ENCODE measurements at places on chromosomes 5 and 9.

- peak; percentile 37 for DNase-seq
Observed at GRCh38 chr9:38417003-38417945, 7.0 kb downstream of the IGFBPL1 start.

DNA sequence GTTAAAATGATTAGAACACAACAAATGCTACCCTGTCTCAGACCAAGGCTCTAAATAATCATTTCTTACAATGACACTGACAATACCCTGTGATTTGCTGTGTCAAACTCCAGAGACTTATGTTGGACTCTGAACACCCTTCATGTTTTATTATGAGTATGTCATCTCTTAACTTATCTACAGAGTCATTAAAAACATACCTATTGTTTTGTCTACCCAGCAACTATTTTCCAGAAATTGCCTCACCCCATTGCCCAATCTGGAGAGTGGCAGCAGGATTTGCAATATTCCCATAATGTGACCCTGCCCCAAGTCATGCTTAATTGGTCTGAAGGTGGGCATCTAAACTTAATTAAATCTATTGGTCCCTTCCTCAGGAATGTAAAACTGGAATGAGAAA is 23.0 kb upstream of the KIF2A start:
- no peak for DNase-seq

GRCh38 chr5:17088051-17088450 is 129.4 kb upstream of the BASP1 start:
- DNase-seq, result no peak

DNA sequence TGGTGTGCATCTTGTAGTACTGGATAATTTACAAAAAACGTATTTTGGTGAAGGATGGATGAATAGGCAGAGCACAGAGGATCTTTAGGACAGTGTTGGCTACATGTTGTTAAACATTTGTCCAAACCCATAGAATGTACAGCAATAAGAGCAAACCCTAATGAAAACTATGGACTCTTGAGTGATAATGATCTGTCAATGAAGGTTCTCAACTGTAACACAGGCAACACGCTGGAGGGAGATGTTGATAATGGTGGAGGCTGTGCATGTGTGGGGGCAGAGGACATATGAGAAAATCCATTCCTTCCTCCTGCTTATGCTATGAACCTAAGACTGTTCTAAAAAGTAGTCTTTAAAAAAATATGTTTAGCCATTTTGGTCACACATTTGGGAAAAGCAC is 194.0 kb downstream of the FER start:
- DNase-seq, result no peak

DNA sequence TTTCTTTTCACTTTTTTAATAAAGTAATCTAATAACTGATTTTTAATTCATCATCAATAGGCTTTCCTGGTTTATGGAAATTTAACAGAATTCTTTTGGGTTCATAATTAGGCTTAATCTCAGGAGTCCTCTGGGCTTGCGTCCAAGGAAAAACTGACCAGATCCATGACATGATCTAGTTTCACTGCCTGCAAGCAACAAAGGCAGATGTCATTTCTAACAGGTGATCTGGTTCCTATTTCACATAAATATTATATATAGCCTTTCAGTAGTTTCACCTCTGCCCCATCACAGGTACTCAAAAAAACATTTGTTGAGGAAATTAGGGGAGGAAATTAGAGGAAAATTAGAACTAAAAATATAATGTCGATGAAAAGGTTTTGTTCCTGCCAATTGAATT is 126.4 kb downstream of the FBXL17 start:
- DNase-seq, result peak; percentile 35

GRCh38 chr5:32777222-32777621 is 66.1 kb downstream of the NPR3 start:
- no peak for DNase-seq

DNA sequence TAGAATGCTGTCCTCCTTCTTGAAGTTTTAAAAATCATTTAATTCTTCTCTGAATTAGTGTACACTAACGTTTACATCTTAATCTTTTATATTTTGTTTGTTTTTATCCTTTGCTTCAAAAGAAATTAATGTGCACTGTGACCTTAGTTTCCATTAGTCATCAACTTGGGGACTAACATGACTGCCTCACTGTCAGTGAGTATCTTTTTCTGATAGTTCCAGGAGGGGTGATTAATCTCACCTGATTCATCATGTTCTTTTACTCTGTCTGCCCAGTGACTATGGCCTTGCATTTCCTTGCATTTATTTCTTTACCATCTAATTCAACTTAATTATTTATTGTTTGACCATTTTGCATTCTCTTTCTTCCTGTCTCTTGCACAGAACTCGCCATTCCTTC is 33.4 kb upstream of the NR3C1 start:
- DNase-seq, result no peak

- no peak for DNase-seq
Observed at GRCh38 chr5:44626846-44627245, 181.9 kb upstream of the MRPS30 start.

DNA sequence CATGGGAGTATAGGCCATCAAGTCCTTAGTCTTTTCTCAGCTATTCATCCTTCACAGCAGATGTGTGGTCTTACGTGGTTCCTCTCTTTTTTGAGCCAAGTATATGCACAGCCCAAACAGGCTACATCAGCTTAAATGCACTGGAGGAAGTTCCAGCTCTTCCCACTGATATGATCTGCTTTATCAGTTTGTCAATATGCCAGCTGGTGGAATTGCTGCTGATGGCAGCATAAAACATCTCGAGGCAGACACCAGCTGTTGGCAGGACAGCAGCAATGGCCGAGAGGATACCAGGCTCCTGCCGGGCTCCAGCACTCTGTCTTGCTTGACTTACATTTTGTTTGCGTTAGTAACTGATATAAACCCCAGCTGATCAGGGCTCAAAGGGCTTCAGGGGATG is 143.4 kb downstream of the TENT4A start:
- DNase-seq, result no peak

DNA sequence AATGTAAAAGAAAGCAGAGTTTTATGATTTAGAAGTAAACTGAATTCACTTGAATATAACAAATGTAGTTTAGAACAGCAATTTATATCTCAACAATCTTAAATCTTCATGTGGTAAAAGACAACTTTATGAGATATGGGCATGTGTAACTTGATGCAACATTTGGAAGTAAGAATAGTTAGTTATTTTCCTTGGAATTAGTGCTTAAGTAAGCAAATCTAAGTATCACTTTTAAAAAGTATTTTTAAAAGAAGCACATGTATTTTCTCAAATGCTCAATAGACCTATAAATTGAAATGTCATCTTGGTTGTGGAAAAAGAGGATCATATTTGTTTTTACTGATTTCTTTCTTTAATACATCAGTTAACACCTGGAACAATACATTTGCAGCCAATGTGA is 340.3 kb upstream of the CDH6 start:
- DNase-seq, result no peak

DNA sequence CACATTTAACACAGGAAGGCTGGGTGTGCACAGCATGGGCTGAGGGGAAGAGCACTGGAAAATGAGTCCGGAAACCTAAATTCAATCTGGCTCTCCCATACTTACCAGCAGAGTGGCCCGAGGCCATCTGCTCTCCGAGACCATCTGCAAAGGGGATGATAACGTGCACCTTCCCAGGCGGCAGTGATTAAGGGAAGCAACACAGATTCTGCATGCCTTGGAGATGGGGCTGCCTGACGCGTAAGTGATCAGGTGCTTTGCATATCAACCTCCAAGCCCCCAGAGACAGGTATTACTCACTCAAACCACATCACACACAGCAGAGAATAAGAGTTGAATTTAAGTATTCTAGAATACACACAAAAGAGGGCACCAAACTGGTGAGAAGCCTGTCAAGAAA is 9.1 kb downstream of the EPB41L4B start:
- DNase-seq, result no peak

All from NCI-H748 treated with DMSO at 0.1 percent for 48 hours (cell line).